ENCODE measurements at places on chromosomes 2 and 18.

- no peak for DNase-seq
Observed at GRCh38 chr2:20267529-20267928, 42.6 kb upstream of the SDC1 start.

DNA sequence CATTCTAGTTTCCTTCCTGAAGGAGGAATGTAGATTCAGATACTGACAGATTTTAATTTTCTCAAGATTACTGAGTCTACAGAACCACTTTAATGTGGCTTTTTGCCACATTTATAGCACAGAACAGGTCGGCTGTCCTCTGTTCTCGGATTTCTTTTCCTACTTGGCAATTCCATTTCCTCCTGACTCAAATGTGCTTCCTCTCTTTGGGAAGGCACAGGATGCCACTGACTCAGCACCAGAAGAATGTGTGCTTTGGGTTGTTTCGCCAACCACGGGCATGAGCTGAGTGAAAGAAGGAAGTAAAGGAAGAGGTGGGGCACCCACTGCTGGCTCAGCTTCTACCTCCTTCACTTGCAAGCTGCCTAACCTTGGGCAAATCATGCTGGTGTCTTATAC is 970.6 kb upstream of the ACVR2A start:
- DNase-seq: no peak

GRCh38 chr18:61602836-61603235 is 269.6 kb downstream of the CDH20 start:
- no peak for DNase-seq

DNA sequence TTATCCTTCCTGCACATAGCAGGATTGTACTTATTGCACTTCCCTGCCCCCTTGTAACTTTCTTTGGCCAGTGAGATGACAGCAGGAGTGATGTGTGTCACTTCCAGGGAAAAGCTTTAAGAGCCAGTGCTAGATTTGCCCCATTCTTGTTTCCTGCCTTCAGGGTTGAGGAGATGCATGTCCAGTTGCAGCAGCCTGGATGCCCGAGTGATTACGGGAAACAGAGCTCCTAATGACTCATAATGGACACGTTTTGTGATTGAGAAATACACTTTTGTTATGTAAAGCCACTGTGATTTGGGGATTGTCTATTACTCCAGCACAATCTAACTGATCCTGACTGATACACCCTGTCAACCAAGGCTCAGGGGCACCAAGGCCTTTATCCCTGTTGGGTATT is 5.0 kb upstream of the TET3 start:
- no peak for DNase-seq

DNA sequence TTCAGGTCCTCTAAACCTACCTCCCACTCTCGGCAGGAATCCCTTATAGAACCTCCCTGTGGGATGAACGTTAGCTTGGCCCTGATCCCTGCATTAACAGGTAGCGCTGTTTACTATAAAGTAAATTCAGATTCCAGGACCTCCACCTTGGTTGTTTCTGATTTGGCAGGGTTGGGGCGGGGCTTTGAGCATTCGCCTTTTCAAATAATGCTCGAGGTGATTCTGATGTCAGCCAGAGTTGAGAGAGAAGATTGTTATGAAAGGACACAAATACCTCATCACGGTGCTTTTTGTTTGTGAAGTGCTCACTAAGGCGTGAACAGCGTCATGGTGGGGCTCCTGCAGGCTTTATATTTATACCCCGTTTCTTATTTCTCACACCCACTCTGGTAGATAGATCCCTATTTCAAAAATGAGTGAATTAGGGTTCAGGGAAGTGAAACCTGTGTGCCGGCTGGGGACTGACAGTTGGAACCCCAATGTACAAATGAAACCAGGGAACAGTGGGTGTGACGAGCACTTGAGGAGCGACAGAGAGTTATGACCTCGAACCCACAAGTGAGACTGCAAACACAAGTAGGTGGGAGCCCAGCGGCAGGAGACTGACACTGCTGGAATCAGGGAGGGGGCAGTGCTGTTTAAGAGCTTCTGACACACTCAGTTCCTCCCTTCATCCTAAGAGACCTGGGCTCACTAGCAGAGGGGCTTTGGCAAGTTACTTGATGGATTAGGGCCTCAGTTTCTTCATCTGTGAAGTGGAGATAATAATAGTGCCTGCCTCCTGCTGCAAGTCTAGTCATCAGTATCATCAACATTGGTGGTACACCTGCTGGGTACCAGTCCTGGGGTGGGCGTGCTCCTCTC is 14.2 kb upstream of the CXCR4 start:
- no peak for DNase-seq

DNA sequence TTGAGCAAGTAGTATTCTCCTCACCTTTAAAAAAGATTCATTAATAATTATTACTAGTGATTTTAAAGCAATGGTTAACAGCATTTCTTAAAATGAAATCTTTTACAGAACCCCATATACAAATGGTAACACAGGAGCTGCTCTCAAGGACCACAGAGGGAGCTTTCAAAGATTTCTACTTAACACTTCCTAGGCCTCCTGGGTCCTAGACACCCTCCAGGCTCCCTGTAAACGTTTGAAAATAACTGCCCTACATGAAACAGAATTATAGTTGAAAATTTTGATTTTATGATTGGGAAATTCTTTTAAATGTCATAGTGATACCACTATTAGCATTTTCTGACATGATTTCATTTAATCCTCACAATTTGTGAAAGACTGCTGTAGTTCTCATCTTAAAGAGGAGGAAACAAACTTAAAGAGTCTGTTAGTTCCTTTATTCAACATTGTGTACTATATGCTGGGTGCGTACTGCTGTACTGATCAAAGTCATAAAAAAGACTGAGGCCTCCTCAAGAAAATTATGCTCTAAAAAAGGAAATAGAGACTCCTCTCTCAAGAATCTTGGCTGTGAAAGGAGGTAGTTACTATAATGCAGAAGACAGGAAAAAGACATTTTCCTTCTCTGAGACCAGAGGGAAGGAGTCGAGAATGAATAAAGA is 10.6 kb downstream of the CUL3 start:
- no peak for DNase-seq

- DNase-seq: no peak
Observed at GRCh38 chr2:85628658-85629057, 12.7 kb downstream of the USP39 start.

DNA sequence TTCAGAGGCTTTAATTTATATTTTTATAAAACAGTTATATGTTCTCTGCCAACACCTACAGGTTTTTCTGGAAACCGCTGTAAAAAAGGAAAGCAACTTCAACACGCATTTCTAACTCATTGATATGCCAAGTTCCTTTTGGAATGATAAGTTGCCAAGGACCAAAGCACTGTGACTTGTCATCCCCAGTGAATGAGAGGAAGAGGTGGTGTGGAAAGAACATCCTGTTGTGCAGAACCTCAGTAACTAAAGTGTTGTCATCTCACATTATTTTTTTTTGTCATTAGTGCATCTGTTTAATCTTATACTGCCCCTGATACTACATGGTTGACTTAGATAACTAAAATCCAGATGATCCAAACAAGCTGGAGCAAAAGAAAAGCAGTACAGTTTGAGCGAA is 96.0 kb upstream of the NEUROD1 start:
- no peak for DNase-seq

DNA sequence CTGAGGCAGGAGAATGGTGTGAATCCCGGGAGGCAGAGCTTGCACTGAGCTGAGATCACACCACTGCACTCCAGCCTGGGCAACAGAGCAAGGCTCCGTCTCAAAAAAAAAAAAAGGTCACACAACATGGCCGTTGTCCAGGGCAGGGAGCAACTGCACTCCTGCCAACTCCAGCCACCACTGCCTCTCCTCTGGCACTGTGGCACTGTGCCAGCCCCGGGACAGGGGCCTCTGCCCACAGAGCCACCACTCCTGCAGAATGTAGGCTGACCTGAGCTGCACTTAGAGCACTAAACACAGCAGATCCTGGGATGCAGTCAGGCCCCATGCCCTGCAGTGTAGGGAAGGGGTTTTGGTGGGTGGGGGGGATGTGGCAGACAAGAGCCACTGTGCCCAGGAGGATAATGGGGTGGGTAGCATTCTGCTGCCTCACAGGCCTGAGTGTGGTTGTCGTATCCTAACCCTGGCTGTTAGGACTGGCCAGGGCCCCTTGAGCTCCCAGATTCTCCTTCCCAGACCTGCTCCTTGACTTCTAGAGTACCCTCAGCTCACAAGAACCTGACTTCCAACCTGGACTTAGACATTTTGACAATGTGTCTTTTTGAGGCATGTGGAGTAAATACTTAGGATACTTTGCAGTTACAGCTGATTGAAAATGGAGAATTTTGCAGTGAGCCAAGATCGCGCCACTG is 69.4 kb upstream of the SH3RF3 start:
- DNase-seq: no peak

DNA sequence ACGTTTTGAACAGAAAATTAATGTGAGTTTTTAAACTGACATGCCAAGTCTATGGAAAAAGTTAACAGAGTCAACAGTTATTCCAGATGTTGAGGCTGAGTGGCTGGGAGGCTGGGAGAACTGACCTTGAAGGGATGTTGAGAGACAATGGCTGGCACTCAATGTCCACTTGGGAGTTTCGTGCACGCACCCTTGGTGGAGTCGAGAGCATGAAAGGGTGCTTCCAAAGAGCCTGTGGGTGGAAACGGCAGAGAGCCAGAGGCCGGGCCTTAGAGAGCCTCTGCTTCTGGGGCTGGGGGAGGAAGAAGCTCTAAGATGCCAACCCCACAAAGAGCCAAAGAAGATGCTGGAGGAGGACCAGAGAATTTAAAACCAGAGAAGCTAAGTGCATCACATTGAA is 63.4 kb upstream of the L3MBTL4 start:
- DNase-seq: no peak

- no peak for DNase-seq
Observed at GRCh38 chr2:101740555-101740964, 43.1 kb downstream of the MAP4K4 start.

GRCh38 chr2:63058921-63059792 is 8.5 kb downstream of the OTX1 start:
- no peak for DNase-seq

DNA sequence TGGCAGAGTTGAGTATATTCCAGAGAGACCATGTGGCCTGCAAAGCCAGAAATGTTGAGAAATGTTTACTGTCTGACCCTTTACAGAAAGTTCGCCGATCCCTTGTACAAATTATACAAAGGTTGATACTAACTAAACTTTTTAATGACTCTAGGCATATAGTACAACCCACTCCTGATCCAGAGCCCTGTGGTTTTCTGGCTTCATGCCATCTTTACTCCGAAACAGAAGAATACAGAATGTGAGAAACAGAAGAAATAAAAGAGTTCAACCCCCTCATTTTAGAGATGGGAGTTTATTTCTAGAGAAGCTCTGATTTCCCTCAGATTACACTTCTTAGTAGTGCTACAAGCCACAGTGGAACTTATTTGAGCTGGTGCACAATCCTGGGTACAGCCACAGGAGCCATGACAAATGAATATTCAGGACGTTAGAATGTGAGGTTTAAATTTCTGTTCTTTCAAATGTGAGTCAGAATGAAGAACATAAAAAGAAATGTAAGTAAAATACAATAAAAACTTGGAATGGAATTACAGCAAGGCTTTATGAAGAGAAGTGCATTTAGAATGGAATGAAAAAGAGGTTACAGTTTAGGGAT is 38.0 kb upstream of the SMCHD1 start:
- DNase-seq: no peak

- no peak for DNase-seq
Observed at GRCh38 chr2:85990084-85990483, 101.3 kb upstream of the ST3GAL5 start.

GRCh38 chr2:102112692-102113665 is 29.6 kb upstream of the IL1R1 start:
- no peak for DNase-seq

GRCh38 chr2:6372317-6372901 is 493.3 kb downstream of the CMPK2 start:
- DNase-seq: no peak

- DNase-seq: no peak
Observed at GRCh38 chr18:71327441-71327840, 1038.6 kb downstream of the SOCS6 start.

- DNase-seq: no peak
Observed at GRCh38 chr2:215514516-215514915, 78.6 kb upstream of the FN1 start.
